Stimulated activated CD8-positive, alpha-beta memory T cell treated with anti-CD3 and anti-CD28 coated beads, Interleukin-7, amount 100 ng/mL, for 1 hour (primary cell): ENCODE measurements at places on chromosomes 7 and 10.

GRCh38 chr10:44834131-44834530 is 77.0 kb upstream of the TMEM72 start:
- DNase-seq = no peak

DNA sequence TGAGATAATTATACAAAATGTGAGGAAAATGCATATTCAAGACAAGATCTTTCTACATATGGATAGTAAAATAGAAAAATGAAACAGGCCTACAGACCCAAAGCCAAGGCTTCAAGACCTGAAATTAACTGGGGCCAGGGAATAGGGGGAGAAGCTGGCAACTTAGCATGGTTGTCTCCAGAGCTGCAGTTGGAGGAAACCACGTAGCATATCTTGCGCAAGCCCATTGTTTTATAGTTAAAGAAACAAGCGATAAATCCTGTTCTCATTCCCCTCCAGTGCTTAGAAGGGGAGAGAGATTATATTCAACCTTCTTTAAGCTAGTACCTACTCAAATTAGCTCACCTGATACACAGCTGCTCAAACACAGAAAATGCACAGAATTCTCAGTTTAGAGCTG is 197.1 kb downstream of the SORCS1 start:
- no peak for DNase-seq

GRCh38 chr7:20219446-20220292 is 2.5 kb upstream of the MACC1 start:
- DNase-seq = no peak

- no peak for DNase-seq
Observed at GRCh38 chr10:5036511-5036910, 32.9 kb upstream of the AKR1C2 start.

GRCh38 chr10:122144199-122144598 is 126.9 kb upstream of the BTBD16 start:
- DNase-seq = no peak

- DNase-seq = no peak
Observed at GRCh38 chr7:24970676-24971075, 9.3 kb downstream of the OSBPL3 start.

DNA sequence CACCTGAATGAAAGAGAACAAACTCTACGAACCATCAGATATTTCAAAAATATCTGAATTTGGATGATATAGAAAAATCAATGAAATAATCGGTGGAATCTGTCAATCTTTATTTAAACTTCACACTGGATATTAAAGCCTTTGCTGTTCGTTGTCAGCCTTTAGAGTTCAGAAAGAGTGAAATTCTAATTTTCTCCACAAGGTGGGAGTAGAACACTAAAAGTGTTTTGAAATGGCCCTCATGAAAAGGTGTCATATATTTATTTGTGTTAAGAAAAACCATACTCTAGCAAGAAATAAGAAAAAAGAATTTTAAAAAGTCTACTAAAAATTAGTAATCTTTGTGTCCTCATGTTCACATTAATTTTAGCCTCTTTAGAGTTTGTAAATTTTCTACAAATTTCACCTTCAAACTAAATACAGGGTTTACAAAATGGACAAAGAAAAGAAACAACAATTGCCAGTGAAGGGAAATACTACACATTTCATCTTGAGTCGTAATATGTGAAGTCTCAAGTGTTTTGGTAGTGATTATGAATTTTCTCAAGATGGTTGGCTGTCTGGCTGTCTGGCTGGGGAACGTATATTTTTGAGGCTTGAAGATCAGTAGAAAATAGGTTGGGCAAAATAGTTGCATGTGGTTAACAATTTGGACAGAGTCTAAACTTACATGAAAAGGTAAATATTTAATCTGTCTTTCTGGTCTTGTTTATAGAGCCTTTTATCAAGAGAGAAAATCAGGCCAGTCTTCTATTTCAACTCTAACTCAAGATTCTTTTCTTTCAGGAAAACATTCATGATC is 43.7 kb downstream of the DNAJB9 start:
- DNase-seq = no peak

DNA sequence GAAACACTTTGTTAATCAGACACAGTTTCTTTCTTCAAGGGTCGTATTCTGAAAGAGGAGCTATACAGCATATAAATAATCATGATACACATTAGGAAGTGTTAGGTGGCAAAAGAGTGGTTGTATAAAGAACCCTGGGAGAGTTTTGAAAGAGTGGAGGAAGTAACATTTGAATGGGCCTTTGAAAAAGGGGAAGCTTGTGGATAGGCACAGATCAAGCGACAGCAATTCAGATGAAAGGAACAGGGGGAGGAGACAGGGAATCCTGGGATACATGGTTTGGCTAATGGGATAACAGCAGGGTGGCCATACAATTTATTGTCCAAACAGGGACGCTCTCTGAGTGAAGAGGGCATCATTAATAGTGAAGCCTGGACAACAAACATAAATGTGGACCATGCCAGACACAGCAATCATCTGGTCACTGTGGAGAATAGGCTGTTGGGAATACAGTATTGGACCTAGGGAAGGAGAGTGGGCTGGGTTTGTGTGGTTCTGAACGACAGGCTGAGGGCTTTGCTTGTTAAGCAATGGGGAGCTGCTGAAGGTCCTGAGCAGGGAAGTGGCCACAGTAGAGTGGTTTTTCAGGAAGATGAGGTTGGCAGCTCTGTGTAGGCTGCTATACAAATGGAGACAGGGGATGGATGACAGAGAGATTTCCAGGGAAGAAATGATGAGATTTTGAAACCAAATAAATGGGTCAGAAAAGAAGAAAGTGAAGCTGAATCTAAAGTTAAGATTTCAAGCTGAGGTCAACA is 75.9 kb downstream of the ICA1 start:
- no peak for DNase-seq

DNA sequence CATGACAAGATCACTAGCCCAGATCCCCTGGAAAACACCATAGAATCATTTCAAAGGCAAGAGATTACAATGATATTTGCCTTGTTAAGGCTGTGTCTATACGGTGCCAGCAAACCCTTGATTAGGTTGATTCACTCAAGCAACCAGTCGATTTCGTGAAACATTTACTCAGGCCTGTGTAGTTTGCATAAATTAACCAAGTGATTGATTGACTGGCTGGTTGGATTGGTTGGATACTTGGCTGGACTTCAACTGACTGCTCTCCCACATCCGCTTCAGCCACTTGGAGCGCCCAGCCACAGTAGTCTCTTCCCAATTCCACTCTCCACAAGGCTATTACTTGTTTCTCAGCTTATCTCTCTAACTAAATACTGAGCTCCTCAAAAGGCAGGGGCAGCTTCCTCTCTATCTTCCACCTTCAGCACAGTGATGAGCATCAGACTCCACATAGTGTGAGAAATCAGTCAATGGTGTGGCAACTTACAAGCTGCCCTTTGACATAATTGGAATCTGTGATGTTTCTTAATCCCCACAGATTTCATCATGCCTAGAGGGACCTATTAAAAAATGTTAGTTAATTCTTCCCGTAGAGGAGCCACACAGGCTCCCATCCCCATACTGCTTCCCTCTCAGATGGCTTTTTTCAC is 217.4 kb downstream of the GRM8 start:
- no peak for DNase-seq

DNA sequence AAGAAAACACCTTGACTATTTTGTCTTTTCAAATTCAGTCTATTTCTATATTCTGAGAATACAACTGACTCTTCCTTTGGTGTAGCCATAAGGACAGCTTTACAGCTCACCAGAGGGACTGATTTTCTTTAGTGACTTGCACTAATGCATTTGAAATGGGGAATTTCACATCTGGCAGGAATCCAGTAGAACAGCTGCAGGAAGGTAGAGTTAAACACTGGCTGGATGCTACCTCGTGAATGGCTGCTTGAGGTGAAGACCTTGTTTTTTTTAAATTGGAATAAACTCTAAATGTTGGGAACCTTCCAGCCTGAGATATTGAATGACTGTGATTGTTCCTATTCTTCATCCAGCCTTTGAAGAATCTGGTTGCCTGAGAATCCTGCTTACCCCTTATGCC is 139.5 kb upstream of the STK17A start:
- DNase-seq = no peak

DNA sequence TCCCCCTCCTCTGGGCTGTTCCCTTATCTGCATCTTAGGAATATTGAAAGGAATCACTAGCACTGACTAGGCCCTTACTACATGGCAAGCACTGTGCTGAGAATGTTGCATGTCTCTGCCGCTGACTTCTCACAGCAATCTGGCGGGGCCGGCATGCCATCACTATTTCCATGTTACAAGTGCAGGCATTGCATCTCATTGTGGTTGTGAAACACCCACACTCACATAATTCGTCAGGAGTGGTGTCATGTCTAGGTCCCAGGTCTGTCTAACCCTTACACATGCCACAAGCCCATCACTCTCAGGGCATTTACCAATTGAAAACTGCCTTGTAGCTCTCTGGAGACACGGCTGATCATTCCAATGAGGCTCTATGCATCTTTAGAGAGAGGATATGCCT is 8.5 kb upstream of the IL2RA start:
- DNase-seq = no peak

GRCh38 chr10:101724446-101724845 is 29.5 kb upstream of the FBXW4 start:
- no peak for DNase-seq

GRCh38 chr7:101985903-101986734 is 168.7 kb downstream of the CUX1 start:
- no peak for DNase-seq

- no peak for DNase-seq
Observed at GRCh38 chr10:95896071-95896850, 11.5 kb upstream of the CC2D2B start.

DNA sequence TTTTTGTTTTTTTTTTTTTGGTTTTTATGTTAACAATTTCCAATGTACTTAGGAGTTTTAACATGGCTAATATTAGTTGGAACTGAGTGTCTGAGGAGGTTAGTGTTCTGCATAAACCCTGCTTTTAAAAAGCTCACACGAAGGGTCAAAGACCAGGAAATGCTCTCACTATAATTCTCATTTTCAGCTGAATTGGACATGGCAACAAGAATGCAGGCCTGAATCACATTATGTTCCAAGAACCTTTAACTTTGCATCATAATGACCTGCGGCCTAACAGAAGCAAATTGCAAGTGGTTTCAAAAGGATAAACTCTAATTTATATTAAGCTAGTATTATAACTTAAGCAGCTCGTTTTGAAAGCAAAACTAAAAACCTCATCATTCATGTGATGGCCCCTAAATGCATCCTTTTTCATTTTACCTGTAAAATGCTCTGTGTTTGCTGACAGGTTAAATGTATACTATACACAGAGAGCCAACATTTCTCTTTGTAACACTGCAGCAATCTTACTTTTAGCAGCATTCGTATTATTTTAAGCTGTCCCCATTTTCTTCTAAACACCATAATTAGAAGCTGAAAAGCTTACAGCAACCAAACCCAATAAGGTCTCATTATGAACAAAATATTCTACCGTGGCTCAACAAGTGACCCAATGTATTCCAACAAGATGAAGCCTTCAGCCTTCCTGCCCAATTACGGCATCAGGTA is 242.8 kb upstream of the SP4 start:
- DNase-seq = no peak

DNA sequence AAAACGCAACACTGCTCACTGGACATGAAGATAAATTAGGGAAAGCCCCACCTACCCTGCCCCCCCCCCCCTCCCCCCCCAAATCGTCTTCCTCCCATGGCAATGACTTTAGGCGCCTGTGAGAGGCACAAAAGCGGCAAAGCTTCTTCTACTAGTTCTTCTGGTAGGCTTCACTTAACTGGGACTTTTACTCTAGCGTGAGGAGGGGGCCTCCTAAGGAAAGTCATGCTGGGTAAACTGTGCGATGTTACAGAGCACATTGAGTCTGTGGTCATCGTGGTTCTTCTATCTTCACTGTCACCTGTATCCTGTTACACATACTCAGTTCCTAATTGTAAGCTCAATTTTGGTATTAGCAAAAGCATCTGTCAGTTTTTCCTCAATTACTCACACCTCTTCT is 25.1 kb downstream of the HSPB1 start:
- DNase-seq = no peak

- no peak for DNase-seq
Observed at GRCh38 chr10:112955582-112956421, 5.8 kb downstream of the TCF7L2 start.

- no peak for DNase-seq
Observed at GRCh38 chr7:83947260-83947659, 247.3 kb downstream of the SEMA3A start.

DNA sequence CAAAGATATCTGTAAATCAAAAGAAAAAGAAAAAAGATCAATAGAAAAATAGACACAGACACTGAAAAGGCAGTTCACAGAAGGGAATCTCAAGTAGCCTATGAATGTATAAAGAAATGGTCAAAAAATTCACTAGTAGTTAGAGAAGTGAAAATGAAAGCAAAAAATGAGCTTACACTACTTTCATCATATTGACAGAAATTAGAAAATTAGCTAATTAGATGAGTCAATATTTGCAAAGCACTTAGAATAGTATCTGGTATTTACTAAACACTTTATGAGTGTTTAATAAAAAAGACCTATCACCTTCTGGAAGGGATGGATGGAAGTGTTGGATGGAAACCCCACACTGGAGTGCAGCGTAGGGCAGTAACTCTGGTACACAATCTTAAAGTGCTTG is 1.7 kb upstream of the CFAP58 start:
- no peak for DNase-seq

DNA sequence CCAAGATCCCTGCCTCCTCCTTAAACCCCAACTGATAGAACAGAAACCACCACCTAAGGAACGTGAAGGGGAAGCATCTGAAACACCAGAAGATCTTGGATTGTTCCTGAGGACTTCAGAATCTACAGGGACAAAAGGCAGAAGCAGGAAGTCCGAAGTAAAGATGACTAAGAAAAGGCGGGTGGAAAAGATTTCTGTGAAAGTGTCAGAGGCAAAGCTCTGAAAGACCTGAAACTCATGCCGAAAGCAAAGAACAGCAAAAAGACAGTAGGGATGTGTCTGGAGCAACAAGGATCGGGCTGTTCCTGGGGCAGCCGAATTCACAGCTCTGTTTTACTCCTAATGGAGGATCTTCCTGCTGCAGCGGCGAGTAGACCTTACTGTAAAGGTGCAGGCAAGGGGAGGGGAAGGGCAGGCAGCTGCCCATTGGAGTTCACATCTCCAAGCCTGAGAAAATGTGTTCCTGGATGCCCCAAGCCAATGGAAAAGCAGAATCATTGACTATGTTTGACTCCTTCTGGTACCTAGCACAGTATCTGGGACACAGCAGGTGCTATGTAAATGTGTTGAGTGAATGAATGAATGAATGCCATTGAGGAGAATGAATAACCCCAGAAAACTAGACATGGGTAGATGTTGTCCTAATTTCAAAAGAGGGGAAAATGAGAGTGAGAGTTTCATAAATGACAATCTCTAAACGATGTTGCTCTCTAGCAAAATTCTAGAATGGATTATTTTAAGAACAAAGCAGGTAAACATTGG is 40.4 kb downstream of the PDIA4 start:
- no peak for DNase-seq
